ENCODE measurements at places on chromosomes 2 and 18. TPM values are rescaled to one million over a fixed set of nuclear protein-coding genes. Genes with fewer than 3 reads are reported as not detected.

The DYNAP gene
- total RNA-seq, result not detected

The FOXD4L1 gene
- total RNA-seq, result 0.08 TPM

The SCTR gene
- 93.8 TPM for total RNA-seq

The GATA6 gene
- total RNA-seq, result 23.4 TPM

The PLEK gene
- total RNA-seq, result 8.0 TPM

The CFAP65 gene
- total RNA-seq, result 0.12 TPM

The EMILIN2 gene
- total RNA-seq, result 7.9 TPM
